ENCODE measurements at places on chromosomes 5 and 9.

DNA sequence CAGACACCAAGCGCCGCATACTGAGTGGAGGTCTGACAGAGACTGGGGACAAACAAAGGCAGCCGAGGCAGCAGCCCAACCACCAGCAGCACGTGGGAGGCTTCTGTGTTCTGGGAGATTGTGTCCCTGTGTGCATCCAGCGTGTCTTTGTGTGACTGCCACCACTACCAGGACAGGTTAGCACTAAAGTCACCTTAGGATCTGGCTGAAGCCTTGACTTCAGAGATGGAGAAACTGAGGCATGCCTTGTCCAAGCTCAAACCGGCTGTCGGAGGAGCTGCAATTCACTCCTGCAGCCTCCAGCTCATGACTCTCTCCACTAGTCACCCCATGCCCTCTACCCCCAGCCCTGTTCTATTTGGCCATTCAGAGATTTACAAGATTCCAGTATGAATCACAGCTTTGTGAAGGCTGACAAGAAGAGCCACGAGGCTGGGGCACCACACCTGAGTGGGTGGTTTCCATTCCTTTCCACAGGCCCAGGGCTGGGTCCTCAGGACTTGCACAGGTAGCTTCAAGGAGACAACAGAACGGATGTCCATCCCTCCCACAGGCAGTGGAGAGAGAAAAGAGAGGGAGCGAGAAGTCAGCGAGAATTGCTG is 69.3 kb downstream of the SHB start:
- H3K4me1 ChIP-seq: peaks cover 4% of the 10 kb centered on the region
- no peak overlapping the region for H3K4me3 ChIP-seq
- no peaks in the 10 kb centered on the region for H3K27me3 ChIP-seq
- no peak for DNase-seq

- H3K27ac ChIP-seq: no peak overlapping the region
- H3K36me3 ChIP-seq: no peaks in the 10 kb centered on the region
- no peak overlapping the region for H3K4me3 ChIP-seq
- no peak for DNase-seq
Measured at GRCh38 chr9:127418037-127418471, 6.1 kb upstream of the ZNF79 start.

- H3K27me3 ChIP-seq: no peaks in the 10 kb centered on the region
- H3K4me3 ChIP-seq: no peak overlapping the region
- no peak for DNase-seq
- H3K36me3 ChIP-seq: no peaks in the 10 kb centered on the region
- H3K4me1 ChIP-seq: peaks cover 7% of the 10 kb centered on the region
Measured at GRCh38 chr5:91495699-91496098, 112.6 kb upstream of the ARRDC3 start.

DNA sequence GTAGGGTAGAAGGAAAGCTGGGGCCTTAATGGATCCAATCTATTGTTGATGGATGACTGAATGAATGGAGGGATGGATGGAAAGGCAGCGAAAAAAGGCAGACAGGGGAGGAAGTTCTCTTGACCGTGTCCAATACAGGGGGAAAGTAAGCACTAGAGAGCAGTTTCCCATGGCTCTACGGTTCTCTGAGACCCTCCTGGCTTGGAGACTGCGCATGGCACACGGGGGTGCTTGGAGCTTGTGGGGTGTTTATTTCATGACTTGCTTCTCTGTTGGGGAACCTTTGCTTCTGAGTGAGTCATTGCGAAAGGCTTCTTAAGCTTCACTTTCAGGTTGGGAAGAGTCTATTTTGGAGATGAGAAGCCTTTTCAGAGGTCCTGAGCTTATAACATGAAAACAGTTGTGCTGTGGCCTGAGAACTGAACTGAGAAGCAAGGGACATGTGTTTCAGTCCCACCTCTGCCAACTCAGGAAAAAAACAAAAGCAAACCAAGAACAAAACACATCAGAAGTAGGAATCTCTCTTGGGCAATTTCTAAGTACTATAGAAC is 12.8 kb upstream of the TEX48 start:
- peak overlapping the region; percentile 22 for H3K27ac ChIP-seq
- H3K4me1 ChIP-seq: peaks cover 32% of the 10 kb centered on the region
- no peak overlapping the region for H3K4me3 ChIP-seq
- H3K36me3 ChIP-seq: no peaks in the 10 kb centered on the region

DNA sequence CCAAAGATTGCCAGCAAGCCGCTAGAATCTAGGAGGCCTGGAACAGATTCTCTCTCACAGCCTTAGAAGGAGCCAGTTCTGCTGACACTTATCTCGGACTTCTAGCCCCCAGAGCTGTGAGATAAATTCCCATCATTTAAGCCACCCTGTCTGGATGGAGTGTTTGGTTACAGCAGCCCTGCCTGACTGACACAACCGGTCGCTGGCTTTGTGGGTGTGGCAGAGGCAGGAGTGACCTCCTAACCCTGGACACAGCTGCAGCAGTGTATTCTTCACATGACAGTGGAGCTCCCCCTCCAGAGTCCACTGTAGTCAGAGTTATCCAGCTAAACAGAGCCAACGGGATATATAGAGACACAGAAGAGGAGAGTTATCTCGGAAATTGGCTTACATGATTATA is 21.2 kb upstream of the IL17B start:
- no peaks in the 10 kb centered on the region for H3K4me1 ChIP-seq
- H3K27me3 ChIP-seq: no peaks in the 10 kb centered on the region

DNA sequence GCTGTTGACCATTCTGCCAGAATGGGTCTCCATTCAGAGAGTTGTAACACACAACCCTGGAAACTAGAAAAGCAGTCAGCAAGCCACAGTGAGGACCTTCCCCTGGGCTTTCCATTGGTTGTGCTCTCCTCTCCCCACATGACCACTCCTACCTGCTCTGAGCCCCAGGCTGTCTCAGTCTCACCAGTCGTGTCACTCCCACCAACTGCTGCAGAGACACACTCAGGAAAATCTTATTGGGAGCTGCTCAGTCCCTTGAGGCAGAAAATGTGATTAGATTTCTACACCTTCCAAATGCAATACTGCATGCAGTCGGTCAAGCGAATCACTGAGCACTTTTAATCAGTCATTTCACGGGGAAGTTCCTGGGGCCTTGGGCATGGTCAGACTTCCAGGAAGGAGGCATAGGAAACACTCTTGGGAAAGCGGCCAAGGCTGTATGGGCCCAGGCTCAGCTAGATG is 284.2 kb upstream of the NMUR2 start:
- no peaks in the 10 kb centered on the region for H3K36me3 ChIP-seq
- no peak for DNase-seq
- H3K4me3 ChIP-seq: no peak overlapping the region
- no peaks in the 10 kb centered on the region for H3K27me3 ChIP-seq

DNA sequence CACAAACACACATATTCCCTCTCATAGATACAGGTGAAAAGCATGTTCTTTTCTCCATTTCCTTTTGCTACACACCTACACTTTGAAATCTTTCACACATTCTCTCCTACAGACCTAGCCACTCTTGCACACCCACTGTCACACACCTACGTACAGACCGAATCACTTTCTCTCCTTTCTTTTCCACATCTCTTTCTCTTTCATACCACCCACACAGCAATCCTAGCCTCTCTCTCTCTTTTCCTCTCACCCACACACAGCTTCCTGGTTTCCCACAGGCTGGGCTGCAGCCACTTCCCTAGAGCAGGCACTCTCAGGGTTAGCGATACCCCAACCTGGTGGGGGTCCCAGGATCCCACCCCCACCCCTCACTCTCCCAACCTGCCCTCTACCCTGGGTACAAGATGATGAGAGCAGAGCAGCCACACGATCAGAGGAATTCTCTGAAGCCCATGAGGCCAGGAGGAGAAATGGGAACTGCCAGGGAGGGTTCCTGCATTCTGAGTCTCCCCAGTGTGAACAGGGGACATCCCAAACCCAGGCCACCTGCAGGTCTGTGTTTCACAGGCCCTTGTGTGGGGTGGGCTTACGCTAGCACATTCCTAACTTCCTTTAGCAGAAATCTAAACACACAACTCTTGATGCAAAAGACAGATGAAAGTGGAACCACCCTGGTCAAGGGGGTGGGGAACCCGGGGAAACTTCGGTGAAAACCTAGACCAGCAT is 17.1 kb upstream of the SYNPO start:
- no peak overlapping the region for H3K4me3 ChIP-seq
- H3K27ac ChIP-seq: no peak overlapping the region
- peaks cover 9% of the 10 kb centered on the region for H3K27me3 ChIP-seq
- H3K36me3 ChIP-seq: no peaks in the 10 kb centered on the region
- H3K4me1 ChIP-seq: peaks cover 7% of the 10 kb centered on the region
- no peak for DNase-seq

- no peak overlapping the region for H3K27ac ChIP-seq
- no peaks in the 10 kb centered on the region for H3K27me3 ChIP-seq
- no peak overlapping the region for H3K4me3 ChIP-seq
- no peaks in the 10 kb centered on the region for H3K36me3 ChIP-seq
- no peak for DNase-seq
- no peaks in the 10 kb centered on the region for H3K4me1 ChIP-seq
Measured at GRCh38 chr5:13276156-13276555, 668.3 kb downstream of the DNAH5 start.

DNA sequence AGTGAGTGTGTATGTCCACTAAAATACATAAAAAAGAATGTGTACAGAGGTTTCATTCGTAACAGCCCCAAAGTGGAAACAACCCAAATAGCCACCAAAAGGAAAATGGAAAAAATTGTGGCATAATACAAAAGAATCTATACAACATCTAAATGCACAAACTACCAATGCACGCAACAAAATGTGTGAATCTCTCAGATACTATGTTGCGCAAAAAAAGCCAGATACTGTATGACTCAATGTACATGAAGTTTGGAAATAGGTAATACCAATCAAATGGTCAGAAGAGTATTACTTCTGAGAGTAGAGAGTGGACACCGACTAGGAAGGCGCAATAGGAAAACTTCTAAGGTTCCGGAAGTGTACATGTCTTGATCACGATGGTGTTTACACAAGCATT is 2.4 kb downstream of the XPA start:
- H3K4me3 ChIP-seq: no peak overlapping the region
- DNase-seq: no peak
- no peaks in the 10 kb centered on the region for H3K36me3 ChIP-seq
- no peaks in the 10 kb centered on the region for H3K27me3 ChIP-seq
- no peak overlapping the region for H3K27ac ChIP-seq

GRCh38 chr9:92760070-92760469 is 4.6 kb downstream of the BICD2 start:
- no peak overlapping the region for H3K4me3 ChIP-seq
- H3K27ac ChIP-seq: peak overlapping the region; percentile 35
- no peak for DNase-seq
- H3K4me1 ChIP-seq: peaks cover 48% of the 10 kb centered on the region
- H3K27me3 ChIP-seq: no peaks in the 10 kb centered on the region
- H3K36me3 ChIP-seq: no peaks in the 10 kb centered on the region

DNA sequence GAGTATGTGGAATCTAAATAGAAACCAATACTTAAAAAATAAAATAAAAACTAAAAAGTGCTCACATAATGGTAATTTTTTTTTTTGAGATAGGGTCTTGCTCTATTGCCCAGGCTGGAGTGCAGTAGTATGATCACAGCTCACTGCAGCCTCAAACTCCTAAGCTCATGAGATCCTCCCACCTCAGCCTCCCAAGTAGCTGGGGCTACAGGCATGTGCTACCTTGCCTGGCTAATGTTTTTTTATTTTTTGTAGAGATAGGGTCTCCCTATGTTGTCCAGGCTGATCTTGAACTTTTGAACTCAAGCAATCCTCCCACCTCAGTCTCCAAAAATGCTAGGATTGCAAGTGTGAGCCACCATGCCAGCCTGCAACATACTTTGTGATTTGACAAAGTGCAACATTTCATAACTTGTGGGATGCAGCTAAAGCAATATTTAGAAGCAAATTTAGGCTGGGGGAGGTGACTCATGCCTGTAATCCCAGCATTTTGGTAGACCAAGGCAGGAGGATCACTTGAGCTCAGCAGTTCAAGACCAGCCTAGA is 18.4 kb downstream of the AP3B1 start:
- no peak overlapping the region for H3K27ac ChIP-seq
- H3K36me3 ChIP-seq: no peaks in the 10 kb centered on the region
- H3K27me3 ChIP-seq: no peaks in the 10 kb centered on the region

DNA sequence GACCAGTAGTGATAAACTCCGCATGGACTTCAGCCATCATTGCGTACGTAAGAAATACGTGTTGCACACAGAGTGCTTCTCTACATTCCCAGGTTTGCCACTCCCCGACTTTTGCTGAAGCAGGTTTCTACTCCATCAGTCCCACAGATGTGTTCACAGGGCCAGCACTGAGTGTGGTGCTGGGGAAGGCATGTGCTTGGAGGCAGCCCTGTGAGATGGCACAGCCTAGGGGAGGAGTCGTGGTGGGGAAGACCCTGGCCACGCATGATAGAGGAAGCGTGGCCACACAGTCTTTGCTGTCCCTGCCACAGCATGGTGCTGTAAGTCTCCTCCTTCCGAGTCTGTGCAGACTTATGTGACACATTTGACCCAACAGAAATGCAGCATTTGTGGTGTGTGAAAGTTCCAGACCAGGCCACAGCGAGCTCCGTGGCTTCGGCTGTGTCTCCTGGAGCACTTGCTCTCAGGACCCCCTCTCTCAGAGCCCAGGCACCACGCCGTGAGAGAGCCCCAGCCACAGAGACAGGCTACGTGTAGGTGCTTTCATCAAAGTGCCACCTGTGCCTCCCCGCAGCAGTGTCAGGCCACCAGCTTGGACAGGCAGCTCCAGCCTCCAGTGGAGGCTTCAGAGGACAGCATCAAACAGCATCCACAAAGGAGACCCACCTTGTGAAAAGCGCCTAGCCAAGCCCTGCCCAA is 197.8 kb downstream of the AUH start:
- H3K27me3 ChIP-seq: no peaks in the 10 kb centered on the region
- no peaks in the 10 kb centered on the region for H3K36me3 ChIP-seq
- H3K4me1 ChIP-seq: peaks cover 48% of the 10 kb centered on the region
- peak; percentile 37 for DNase-seq

DNA sequence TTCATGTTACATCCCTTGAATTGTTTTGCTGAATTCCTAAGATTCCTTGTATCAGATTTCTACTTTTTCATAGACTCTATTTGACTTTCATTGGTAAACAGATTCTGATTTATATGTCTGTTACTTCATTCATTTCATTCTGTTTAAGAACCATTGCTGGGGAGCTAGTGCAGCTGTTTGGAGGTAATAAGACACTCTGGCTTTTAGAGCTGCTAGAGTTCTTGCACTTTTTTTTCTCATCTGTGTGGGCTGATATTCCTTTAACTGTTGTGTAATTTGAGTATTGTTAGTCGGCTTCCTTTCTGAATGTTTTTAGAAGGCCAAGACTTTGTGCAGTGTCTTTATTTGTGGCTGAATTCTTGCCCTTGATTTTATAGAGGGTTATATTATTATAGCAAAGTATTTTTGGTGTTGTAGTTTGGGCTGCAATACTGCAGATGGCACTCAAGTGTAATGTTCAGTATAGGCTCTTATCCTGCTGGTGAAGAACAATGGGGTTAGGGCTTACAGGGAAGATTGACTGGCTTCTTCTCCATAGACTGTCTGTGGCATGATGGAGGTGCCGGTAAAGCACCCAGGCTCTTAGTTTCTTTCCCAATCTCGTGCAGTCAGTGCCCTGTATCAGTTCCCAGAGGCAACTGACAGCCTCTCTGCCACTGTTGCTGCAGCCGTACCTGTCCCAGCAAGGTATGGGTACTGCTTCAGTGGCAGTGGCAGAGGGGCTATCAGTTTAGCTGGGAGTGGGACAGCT is 162.2 kb downstream of the OXCT1 start:
- no peaks in the 10 kb centered on the region for H3K27me3 ChIP-seq
- no peak overlapping the region for H3K4me3 ChIP-seq
- peak; percentile 48 for DNase-seq
- H3K4me1 ChIP-seq: no peaks in the 10 kb centered on the region

GRCh38 chr5:133106761-133107572 is 55.2 kb downstream of the HSPA4 start:
- peak overlapping the region; percentile 62 for H3K27ac ChIP-seq
- no peaks in the 10 kb centered on the region for H3K36me3 ChIP-seq
- no peak overlapping the region for H3K4me3 ChIP-seq
- peaks cover 21% of the 10 kb centered on the region for H3K4me1 ChIP-seq

- no peak overlapping the region for H3K4me3 ChIP-seq
- H3K4me1 ChIP-seq: no peaks in the 10 kb centered on the region
- no peaks in the 10 kb centered on the region for H3K36me3 ChIP-seq
- DNase-seq: no peak
- no peaks in the 10 kb centered on the region for H3K27me3 ChIP-seq
- H3K27ac ChIP-seq: no peak overlapping the region
Measured at GRCh38 chr9:104263942-104264341, 169.8 kb downstream of the SMC2 start.

Data from MM.1S (cell line).